ENCODE measurements at places on chromosomes 4 and X. TPM values are rescaled to one million over a fixed set of nuclear protein-coding genes. Genes with fewer than 3 reads are reported as not detected.

The SSX3 gene
- total RNA-seq: not detected

The ATP8A1 gene
- 11.3 TPM for total RNA-seq

The HHIP gene
- 0.06 TPM for total RNA-seq

The OTUD6A gene
- not detected for total RNA-seq

The ARX gene
- total RNA-seq: not detected

The COL4A6 gene
- total RNA-seq: 0.16 TPM

The ARHGAP10 gene
- total RNA-seq: 43.4 TPM

The SPARCL1 gene
- total RNA-seq: 302 TPM

The SHROOM2 gene
- 0.58 TPM for total RNA-seq

The VCX2 gene
- not detected for total RNA-seq

The GATA1 gene
- not detected for total RNA-seq

The NSG1 gene
- total RNA-seq: 0.16 TPM

The ZNF518B gene
- 23.5 TPM for total RNA-seq

The CDKL5 gene
- 6.8 TPM for total RNA-seq

Measured in mesenteric fat pad (tissue), 1 donor.